ENCODE measurements at places on chromosomes 13 and 19. TPM values are rescaled to one million over a fixed set of nuclear protein-coding genes. Genes with fewer than 3 reads are reported as not detected.

DNA sequence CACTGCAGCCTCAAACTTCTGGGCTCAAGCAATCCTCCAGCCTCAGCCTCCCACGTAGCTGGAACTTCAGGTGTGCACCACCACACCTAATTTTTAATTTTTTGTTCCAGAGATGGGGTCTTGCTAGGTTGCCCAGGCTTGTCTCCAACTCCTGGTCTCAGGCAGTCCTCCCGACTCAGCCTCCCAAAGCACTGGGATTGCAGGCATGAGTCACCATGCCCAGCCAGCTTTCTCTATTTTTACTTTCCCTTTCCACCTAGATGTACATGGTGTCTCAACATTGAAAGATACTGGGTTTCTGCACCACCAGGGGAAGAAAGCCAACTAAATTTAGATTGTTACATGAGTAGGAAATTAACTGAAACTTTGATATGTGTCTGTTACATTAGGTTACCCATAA lies 13.8 kb upstream of the ZNF846 start:
- ATAC-seq, result no peak

DNA sequence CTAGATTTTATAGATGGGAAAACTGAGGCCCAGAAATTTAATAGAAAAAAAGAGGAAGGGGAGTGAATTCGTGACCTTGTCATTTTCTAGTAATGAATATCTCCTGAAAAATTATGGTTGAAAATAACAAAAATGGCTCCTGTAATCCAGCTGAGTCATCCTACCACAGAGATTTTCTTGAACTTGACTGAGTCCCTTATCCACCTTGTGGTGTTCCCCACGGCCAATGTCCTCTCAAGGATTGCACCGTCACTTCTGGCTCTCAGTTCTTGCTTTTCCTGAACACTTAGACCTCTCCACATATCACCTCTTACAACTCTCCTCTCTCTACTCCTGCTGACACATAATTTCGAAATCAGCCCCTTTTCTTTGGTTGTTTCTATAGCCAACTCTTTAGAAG lies 1.2 kb upstream of the KATNAL1 start:
- ATAC-seq, result no peak

ERICH4 gene
- not detected for total RNA-seq

GRCh38 chr19:18422530-18423191 lies 3.5 kb downstream of the SSBP4 start:
- ATAC-seq, result no peak

GRCh38 chr13:92316030-92316429 lies 910.6 kb upstream of the GPC6 start:
- no peak for ATAC-seq

- ATAC-seq, result no peak
Observed at GRCh38 chr19:16797876-16798275, 31.3 kb upstream of the SIN3B start.

DNA sequence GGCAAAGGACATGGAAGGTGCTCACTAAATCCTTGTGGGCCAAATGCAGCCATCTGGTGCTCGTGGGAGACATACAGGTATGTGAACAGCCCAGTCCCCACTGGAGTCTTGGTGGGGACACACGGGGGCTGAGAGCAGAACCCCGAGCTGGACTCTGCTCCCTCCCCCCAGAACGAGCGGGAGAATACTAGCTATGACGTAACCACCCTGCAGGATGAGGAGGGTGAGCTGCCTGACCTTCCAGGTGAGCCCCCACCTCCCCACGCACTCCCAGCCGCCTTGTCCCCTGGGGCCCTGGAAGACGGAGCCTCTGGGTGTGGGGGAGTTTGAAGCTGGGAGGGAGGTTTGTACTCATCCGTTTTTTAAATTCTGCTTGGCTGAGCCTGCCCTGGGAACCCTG lies 13.5 kb upstream of the EBI3 start:
- ATAC-seq, result no peak

- ATAC-seq, result peak; percentile 16
Observed at GRCh38 chr19:5665781-5666513, 14.4 kb downstream of the MICOS13 start.

DNA sequence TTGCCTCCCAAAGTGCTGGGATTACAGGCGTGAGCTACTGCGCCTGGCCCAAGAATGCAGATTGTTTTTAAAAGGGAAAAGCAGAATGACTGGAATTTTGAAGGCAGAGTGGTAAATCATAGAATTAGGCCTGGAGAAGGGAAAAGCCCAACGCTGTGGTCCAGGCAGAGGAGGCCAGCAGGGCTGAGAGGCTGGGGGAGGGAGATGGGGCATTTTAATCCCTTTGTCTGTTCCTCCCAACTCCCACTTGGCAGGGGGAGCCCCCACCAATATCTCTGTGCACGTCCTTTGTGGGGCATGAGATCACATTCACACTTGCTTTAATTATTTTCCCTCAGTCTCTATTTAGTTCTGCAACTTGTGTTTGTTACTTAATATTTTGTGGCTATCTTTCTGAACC lies 54.4 kb upstream of the RANBP3 start:
- ATAC-seq, result no peak

Measured in motor neuron (in vitro differentiated cells).